GM23338 (cell line): ENCODE measurements at places on chromosomes 3 and 15. TPM values are rescaled to one million over a fixed set of nuclear protein-coding genes. Genes with fewer than 3 reads are reported as not detected.

Gene IGDCC3
- total RNA-seq: 26.3 and 30.7 TPM in 2 replicates

Gene NRG4
- 0.21 TPM in 1 of 2 replicates, not detected in the other for total RNA-seq

Gene ATP10A
- total RNA-seq: 0.97 and 5.6 TPM in 2 replicates

Gene TICRR
- total RNA-seq: 37.1 and 42.3 TPM in 2 replicates

Gene HYKK
- total RNA-seq: 5.0 and 5.5 TPM in 2 replicates

Gene LRRC49
- 13.3 and 14.6 TPM in 2 replicates for total RNA-seq

Gene MAP2K5
- 13.6 and 13.9 TPM in 2 replicates for total RNA-seq

Gene SENP2
- 80.3 and 119 TPM in 2 replicates for total RNA-seq

Gene TRIM42
- not detected in 2 replicates for total RNA-seq

Gene COL6A6
- 0.04 and 0.07 TPM in 2 replicates for total RNA-seq
